CD4-positive, alpha-beta T cell (primary cell): ENCODE measurements at places on chromosomes 7 and 10. TPM values are rescaled to one million over a fixed set of nuclear protein-coding genes. Genes with fewer than 3 reads are reported as not detected.

DNA sequence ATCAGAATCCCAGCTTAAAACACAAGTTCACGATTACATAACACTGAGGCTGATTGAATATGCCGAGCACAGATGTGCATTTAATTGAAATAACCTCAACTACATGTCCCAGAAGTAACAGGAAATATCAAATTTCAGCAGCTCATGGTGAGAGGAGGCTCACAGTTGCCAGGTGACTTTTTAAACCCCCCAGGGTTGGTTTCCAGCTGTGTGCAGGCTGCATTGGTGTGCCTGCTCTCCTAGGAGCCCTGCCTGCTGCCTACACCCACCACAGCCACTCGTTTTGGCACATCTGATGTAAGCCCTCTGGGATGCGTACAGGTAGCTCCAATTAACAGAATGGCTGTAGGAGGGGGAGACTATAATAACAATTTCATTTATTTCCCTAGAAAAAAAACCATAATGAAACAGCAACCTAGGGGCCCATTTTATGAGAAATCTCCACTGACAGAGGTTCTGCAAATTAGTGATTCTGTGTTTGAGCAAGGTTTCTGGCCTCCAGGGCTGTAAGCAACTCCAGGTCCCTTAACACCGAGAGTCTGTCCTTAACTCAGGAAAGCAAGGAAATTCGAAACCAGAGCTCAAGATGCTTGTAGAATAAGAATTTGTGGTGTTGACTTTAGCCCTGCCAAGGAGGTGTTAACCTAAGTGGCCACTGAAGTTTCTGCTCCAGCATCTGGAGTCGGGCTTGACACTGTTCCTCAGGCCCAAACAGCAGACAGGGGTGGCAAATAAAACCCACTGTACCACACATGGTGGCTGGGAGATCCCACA, 161.9 kb downstream of the BMPER start:
- no peak overlapping the region for H3K27ac ChIP-seq
- no peak overlapping the region for H3K4me3 ChIP-seq
- H3K27me3 ChIP-seq = no peaks in the 10 kb centered on the region

DNA sequence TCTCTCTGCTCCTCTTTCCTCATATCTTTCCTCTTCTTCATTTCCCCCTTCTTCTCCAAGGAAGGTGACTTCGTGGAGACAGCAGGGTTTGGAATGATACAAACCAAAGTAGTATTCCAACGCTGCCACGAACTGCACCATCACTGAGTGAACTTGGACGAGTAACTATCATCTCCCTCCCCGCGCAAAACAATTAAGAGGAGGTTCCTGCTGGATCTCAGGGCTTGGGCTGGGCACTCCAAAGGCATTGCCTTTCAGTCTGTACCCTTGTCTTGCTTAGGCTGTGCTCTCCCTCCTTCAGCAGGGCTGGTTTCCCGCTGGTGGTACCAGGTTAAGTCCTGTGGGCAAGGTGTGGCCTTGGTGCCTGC, 790 bp upstream of the PITX3 start:
- peak overlapping the region; percentile 52 for H3K4me3 ChIP-seq
- H3K27ac ChIP-seq = no peak overlapping the region
- no peaks in the 10 kb centered on the region for H3K36me3 ChIP-seq
- peaks cover 29% of the 10 kb centered on the region for H3K27me3 ChIP-seq
- peaks cover 43% of the 10 kb centered on the region for H3K4me1 ChIP-seq

DNA sequence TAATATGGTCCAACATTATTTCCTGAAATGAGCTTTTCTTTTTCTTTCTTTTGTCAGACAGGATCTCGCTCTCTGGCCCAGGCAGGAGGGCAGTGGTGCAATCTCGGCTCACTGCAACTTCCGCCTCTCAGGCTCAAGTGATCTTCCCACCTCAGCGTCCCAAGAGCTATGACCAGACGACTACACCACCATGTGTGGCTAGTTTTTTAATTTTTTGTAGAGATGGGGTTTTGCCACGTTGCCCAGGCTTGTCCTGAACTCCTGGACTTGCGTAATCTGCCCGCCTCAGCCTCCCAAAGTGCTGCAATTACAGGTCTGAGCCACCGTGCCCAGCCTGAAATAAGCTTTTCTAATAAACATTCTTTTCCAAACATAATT, 48.6 kb downstream of the CUL2 start:
- H3K27me3 ChIP-seq = no peaks in the 10 kb centered on the region
- H3K4me1 ChIP-seq = no peaks in the 10 kb centered on the region

The GIMAP5 gene
- total RNA-seq = 31.3 TPM

- no peaks in the 10 kb centered on the region for H3K27me3 ChIP-seq
- H3K4me3 ChIP-seq = no peak within 1 kb of the TSS
- H3K36me3 ChIP-seq = no peaks in the 10 kb centered on the region
- no peak for DNase-seq
These were observed at the start of gene ASZ1 for GRCh38 chr7:117427258-117427701. ASZ1 (minus strand) TSS chr7:117427493; CDS start chr7:117427460, 33 bp downstream.

DNA sequence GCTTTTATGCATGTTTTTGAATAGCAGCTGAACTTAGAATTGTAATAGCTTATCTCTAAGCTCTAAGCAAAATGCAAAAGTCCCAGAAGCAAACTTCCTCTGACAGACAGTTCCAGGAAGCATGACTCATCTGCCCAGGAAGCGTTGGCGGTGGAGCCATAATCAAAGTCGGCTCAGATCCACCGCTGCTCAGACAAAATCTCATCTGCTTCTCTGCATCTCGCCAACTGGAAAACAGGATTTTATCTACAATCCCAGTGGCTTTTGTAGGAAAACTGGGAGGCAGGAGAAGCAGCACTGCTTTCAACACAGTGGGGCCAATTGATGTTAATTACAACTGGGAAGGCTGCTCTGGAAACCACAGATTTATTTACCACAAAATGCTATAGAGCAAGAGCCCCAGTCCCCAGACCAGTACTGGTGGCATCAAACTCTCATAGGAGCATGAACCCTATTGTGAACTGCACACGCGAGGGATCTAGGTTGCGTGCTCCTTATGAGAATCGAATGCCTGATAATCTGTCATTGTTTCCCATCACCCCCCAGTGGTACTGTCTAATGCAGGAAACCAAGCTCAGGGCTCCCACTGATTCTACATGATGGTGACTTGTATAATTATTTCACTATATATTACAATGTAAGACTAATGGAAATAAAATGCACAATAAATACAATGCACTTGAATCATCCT, 99.9 kb downstream of the CUBN start:
- no peaks in the 10 kb centered on the region for H3K27me3 ChIP-seq
- peak overlapping the region; percentile 52 for H3K4me3 ChIP-seq
- no peaks in the 10 kb centered on the region for H3K36me3 ChIP-seq
- peak; percentile 72 for DNase-seq
- peaks cover 65% of the 10 kb centered on the region for H3K4me1 ChIP-seq
